DND-41 (cell line): ENCODE measurements at places on chromosomes 11 and 22.

- no peak for DNase-seq
These were observed 27.3 kb upstream of the NECTIN1 start for GRCh38 chr11:119756169-119756865.

GRCh38 chr22:20290578-20291248 lies 22.6 kb upstream of the RTN4R start:
- DNase-seq, result no peak

- DNase-seq, result no peak
These were observed 8.2 kb downstream of the CFL1 start for GRCh38 chr11:65849771-65850216.

DNA sequence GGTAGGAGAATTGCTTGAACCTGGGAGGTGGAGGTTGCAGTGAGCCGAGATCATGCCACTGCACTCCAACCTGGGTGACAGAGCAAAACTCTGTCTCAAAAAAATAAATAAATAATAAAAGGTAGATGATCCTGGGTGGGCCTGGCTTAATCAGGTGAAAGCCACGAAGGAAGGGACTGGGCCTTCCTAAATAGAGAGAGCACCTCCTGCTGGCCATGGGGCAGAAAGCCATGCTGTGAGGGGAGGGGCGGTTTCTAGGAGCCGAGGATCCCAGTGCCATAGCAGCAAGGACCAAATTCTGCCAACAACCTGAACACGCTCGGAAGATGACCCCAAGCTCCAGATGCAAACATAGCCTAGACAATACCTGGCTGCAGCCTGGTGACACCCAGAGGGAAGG lies 24.5 kb upstream of the DGKZ start:
- no peak for DNase-seq

- DNase-seq, result no peak
These were observed 72.6 kb downstream of the MYO7A start for GRCh38 chr11:77200351-77201268.

DNA sequence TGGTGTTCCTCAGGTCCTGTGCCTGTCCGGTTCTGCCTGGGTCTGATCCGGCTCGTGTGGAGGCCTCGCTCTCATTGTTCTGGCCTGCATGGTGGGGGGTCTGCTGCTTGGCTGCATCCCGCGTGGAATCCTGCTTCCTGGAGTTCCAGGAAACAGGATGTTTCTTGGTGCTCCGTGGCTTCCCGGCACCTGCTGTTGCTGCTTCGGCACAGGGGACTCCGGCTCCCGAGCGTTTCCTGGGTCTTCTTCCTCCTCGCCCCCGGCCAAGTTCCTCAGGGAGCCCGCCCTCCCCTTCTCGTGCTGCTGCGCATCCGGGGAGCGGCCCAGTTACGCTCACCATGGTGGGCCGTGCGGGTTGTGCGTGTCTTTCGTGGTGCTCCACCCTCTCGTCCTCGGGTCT lies 29.9 kb downstream of the GLB1L2 start:
- no peak for DNase-seq

DNA sequence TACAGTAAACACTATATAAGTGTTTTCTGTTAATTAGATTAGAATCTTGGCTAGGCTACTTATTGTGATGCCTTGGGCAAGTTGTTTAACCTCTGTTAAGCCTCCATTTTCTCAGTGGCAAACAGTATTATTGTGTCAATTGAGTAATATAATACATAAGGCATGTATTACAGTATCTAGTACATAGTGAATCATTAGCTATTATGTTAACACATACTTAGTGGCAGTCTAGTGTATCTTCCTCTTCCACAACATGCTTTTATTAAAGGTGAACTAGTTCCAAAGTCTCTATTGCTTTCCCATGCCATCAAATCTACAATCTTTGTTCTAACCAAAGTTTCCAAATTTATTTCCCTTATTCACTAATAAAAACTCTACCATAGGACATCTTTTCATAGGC lies 200.9 kb downstream of the SOX6 start:
- no peak for DNase-seq

- peak; percentile 68 for DNase-seq
These were observed at the start of gene ATF4 for GRCh38 chr22:39520226-39521105. TSS of gene ATF4 (plus strand) at chr22:39520562. CDS start at chr22:39521446, 884 bp downstream.

DNA sequence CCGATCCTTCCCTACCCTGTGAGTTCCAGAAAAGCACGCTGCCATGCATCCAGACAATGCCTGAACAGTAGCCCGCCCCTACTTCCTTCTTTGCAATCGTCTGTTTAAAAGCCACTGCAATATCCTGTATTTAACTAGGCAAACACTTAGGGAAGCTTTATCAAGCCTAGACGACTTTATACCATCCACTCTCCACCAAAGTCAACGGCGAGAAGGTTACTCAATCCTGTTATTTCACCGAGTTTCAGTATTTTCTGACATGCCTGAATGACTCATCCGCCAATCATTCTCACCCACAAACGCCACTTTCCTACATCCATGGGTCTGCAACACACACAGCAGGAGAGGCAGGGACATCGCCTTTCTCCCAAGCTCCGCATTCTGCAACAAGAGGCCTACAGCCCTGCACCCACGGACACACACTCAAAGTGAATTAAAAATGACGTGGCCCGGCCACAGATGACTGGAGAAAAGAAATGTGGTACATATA lies 9.3 kb downstream of the CELSR1 start:
- DNase-seq, result no peak

DNA sequence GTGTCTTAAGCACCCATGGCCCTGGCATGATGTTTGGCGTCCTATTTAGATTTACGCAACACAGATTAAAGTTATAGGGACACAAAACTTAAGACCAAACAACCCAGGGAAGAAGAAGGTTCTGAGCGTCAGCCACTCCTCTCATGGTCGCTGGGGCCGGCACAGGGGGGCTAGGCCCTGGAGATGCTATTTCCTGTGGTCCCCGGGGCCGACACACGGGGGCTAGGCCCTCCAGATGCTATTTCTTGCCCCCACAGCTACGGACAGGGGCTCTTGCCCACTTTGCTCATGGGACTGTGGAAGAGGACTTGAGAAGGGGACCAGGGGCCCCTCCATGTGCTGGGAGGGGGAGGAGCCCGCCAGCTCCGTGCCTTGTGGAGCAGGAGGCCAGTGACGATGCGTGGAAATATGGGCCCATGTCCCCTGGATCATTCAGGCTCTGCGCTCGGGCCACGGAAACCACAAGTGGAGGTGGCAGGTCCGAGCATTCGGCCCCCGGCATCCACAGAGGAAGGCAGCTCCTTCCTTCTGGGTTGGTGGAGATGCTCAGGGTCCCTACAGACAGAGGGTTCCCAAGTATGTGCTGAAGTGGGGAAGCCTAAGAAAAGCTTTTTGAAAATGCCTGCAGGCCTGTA lies 711.1 kb downstream of the BRD1 start:
- no peak for DNase-seq
